ENCODE measurements at places on chromosomes 2 and 18.
A peak's percentile ranks its signal among the peaks of the same experiment; 100 is the strongest.

GRCh38 chr2:102064679-102065674 lies 73.2 kb downstream of the IL1R2 start:
- DNase-seq: no peak

DNA sequence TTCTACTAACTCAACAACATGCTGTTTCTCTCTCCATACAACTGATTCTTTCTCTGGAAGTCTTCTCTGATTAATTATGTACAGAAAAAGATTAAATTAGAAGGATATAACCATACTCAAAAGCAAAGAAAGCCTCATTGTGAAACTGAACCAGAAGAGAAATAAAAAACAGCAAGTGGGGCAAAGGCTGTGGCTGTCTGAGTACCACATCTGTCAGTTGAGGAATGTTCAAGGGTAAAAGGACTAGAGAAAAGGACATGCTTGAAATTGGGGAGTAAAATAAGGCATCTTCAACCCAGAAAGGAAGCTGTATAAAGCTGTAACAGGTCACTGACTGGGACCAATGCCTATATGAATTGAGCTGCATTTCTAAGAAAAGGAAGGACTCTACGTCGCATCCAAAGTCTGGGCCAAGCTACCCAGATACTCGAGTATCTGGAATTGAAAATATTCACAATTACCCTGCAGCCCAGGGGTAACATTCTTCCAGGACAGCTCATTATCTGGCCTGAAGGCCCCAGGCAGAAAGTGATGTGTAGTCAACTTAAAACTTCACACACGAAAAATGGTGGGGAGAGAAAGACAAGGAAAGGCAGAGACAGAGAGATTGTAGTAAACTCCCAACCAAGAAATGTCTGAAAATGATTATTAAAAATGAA lies 356.0 kb upstream of the GALNT5 start:
- DNase-seq: no peak

DNA sequence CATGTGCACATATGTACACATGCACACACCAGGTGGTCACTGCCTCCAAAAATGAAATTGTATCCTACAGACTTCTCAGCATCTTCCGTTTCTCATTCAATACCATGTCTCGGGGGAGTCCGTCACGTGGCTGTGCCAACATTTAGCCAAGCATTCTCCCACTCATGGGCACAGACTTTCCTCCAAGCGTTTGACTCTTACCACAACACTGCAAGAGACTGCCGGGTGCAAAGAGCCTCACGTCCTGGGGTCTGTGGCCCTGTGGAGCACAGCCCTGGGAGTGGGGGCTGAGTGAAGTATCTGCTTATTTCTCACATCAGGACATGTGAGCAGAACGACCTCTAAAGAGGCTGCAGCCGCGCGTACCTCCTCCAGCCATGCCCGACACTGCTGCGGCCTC lies 28.0 kb downstream of the HDAC4 start:
- no peak for DNase-seq

DNA sequence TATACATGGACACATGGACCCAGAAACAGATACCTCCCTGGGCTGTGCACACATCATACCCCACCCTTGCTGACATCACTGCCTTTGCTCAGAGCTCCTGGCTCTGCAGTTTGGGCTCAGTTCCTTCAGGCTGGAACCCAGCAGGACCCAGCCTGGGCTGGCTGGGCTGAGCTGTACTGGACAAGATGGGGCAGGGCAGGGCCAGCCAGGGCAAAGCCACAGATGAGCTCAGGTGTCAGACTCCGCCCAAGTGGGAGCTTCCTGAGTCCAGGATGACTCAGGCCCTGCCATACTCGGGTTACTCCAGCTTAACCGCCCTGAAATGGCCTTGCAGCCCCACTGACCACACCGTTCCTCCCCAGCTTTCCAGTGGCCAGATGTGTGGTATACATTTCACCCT lies 284.9 kb downstream of the OSR1 start:
- DNase-seq: no peak

GRCh38 chr2:140683658-140684057 lies 1447.2 kb downstream of the LRP1B start:
- no peak for DNase-seq

DNA sequence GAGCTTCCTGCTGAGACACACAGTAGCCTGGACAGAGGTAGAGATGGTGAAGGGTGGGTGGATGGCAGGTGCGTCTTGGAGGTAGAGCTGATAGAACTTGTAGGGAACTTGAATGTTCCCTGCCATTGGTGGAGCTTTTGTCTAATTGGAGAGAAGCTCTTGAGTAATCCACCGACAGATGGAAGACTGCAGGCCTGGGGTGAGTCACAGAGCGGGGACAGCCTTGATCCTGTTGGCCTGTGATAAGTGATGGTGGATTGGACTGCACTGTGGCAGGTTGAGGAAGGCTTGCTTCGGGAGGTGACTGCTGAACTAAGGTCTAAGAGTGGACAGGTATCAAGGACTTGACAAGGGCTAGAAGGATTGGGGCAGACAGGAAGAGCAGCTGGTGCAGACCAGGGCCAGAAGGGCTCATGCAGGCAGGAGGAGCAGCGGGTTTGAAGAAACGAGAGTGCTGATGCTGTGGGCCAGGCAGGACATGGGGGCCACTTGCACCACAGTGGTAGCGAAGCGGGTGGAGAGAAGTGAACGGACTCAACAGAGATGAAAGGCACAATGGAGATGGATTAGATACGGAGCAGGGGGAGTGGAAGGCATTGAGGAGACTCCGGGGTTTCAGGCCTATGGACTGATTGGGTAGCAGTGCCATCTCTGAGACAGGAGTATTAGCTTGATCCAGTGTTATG lies 16.3 kb downstream of the CABLES1 start:
- DNase-seq: peak; percentile 22

DNA sequence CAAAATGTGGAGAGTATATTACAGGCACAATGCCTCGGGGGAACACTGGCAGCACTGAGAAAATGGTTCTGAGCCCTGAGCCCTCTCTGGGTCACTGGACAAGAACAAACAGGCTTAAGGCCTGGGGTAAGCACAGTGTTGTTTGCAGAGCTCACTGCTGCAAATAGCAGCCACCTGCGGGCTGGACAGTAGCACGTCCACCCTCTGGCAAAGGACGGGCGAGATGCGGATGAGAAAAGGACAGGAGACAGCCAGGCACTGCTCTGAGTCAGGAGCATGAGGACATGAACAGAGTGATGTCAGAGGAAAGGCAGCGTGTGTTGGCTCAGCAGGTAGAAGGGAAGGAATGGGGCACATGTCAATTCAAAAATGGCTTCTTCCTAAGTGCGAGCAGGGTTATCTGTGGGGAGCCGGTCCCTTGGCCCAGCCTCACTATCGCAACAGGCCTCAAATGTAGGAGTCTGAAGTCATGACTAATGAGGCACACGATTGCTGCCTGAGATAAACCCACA lies 25.9 kb upstream of the NEB start:
- no peak for DNase-seq

DNA sequence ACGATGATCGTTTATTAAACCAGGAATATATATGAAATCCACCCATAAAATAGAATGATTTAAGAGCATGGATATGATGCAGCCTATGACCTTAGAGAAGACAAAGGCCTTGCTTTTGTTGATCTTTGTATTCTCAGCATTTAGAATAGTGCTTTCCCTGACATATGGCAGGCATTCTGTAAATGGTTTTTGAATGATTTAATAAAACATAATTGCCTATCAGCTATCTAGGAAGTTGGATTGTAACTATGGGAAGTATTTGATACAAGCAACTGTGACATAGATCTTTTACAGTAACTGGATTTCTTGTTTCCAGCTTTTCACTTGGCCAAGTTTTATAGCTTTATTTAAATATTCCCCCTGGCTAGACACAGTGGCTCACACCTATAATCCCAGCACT lies 5.1 kb upstream of the GPR155 start:
- DNase-seq: no peak

- no peak for DNase-seq
These were observed 24.8 kb upstream of the STARD7 start for GRCh38 chr2:96233436-96233835.

DNA sequence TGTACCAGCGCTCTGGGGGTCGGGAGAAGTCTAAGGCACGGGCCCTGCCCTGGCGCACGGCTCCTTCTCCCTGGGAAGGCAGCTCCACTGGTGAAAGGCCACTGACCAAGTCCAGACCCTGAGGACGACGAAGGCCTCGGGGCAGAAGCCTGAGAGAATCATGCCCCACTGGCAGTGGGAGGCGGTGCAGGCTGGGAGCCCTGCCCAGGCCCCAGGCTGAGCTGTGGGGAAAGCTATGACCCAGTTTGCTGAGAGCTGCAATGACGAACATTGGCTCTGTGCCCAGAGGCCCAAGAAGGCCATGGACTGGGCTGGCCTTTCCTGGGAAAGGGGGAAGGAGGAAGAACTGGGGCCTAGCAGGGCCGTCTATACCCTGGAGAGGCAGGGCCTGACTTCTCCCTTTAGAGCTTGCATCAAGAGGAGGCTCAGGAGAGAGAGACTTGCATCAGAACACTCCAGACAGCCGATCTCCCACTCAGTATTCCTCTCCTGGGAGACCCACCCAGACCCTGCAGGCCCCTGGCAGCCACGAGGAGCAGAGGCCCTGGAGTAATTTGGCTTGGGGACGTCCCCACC lies 32.9 kb downstream of the HS1BP3 start:
- DNase-seq: peak; percentile 50

GRCh38 chr2:110971811-110972210 lies 148.9 kb upstream of the BCL2L11 start:
- DNase-seq: no peak

GRCh38 chr2:150485871-150486538 lies 1.5 kb downstream of the RND3 start:
- DNase-seq: no peak

All from activated effector memory CD4-positive, alpha-beta T cell treated with anti-CD3 and anti-CD28 coated beads, Interleukin-2, amount 50 U/mL, for 16 hours (primary cell).